Activated T-cell treated with anti-CD3 and anti-CD28 coated beads for 4 hours (primary cell): ENCODE measurements at places on chromosomes 6 and 20.
A peak's percentile ranks its signal among the peaks of the same experiment; 100 is the strongest.

- DNase-seq = no peak
These were observed 111.5 kb upstream of the RPS6KA2 start for GRCh38 chr6:166738386-166739116.

DNA sequence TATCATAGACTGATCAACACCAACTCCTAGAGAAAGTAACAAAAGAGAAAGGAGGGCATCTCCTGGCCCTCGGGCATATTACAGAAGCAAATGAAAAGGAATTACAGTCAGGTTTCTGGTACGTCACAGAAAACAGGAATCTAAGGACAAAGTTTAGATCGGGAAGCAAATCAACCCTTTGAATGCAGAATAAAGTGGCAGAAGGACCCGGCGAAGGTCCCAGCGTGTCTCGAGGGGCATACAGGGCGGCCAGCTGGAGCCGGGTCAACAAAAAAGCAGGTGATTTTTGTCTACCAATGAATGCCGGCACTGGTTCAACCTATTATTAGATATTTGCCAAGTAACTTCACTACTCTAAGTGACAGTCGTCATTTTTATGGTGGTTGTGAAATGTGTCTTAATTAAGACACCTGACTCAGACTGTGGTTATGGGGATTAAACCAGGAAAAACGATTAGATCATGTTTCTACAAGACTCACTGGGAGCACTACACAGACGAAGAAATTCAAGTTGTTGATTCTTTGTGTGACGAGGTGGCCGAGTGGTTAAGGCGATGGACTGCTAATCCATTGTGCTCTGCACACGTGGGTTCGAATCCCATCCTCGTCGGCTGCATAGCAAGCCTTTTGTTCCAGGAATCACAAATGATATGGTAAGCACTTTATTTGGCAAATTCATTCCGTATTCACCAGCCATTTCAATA is 12.4 kb upstream of the ZSCAN9 start:
- no peak for DNase-seq

DNA sequence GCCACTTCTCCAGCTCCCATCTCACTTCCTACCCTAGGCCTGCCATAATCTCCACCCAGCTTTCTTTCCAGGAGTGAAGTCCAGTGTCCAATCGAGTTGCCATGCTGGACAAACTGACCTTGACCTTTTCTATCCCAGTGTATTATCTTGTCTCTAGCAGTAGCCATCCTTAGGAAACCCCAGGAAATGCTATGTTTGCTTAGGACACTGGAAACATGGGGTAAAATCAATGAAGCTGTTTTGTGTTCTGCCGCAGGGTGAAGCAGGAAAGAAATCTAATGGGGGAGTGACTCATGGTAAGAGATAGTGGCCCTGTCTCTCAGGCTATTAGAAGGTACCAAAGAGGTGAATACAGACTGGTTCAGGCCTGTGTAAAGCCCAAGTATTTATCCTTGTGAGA is 1110.1 kb upstream of the FLRT3 start:
- DNase-seq = no peak

GRCh38 chr20:49483018-49483695 is 689 bp upstream of the KCNB1 start:
- DNase-seq = no peak

- DNase-seq = peak; percentile 35
These were observed 2.4 kb downstream of the MTCL3 start for GRCh38 chr6:127516662-127517273.

- DNase-seq = no peak
These were observed 101.9 kb upstream of the MOCS1 start for GRCh38 chr6:40036186-40036585.

- DNase-seq = no peak
These were observed 142.6 kb downstream of the CDH26 start for GRCh38 chr20:60100780-60101179.

DNA sequence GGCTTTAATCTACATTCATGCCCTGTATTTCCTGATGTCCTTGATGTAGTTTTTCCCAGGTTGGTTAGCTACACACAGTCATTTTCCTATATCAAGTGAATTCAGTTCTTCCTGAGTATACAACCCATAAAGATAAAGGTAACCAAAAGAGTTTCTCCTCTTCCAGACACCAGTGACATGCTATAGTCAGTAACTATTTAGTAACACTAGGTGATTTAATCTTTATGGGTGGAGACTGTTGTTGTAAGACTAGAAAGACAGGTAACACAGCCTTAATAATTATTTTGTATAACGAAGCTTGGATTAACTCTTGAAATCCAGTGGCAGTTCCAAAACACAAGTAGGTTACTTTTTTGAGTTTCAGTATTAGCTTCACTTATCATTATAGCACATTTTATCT is 17.6 kb downstream of the MCUR1 start:
- no peak for DNase-seq

- no peak for DNase-seq
These were observed 76.5 kb downstream of the ATP9A start for GRCh38 chr20:51691703-51692102.

GRCh38 chr6:128351255-128351514 is 169.2 kb downstream of the PTPRK start:
- DNase-seq = no peak

- DNase-seq = peak; percentile 11
These were observed 64.9 kb upstream of the BHLHE23 start for GRCh38 chr20:63071541-63072181.

DNA sequence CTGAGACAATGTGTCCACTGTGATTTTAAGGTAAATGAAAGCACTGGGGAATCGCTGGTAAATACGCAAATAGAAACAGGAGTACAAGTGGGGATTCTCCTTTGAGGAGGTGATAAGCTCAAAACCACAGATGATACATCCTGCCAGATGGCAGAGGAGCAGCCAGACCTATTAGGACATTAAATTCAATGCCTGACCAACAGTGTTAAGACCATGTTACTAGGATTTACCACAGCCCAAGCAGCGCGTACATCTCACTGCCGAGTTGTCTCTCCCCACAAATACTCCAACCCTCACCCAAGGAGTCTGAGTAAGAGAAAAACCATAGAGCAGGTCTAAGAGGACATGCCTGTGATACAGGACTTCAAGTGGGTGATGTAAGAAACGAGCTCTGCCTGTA is 68.9 kb upstream of the TULP1 start:
- no peak for DNase-seq

GRCh38 chr6:16031278-16031981 is 97.5 kb upstream of the MYLIP start:
- DNase-seq = no peak

GRCh38 chr20:19368351-19368750 is 155.9 kb downstream of the SLC24A3 start:
- DNase-seq = no peak

DNA sequence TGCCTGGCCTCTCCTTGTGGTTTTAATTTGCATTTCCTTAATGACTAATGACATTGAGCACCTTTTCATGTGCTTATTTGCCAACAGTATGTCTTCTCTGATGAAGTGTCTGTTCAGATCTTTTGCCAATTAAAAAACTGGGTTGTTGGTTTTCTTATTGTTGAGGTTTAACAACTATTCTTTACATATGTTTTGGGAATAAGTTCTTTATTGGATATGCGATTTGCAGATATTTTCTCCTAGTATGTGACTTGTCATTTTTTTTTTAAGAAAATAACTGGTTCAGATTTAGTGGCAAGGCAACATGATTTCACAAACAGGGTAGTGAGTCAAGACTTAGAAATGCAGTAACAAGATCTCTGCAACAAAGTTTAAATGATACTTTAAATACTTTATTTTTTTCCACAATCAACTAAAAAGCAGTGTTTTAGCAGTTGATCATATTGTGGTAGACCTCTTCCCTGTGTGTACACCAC is 67.8 kb downstream of the TIAM2 start:
- no peak for DNase-seq

GRCh38 chr6:44868335-44868668 is 459.8 kb upstream of the RUNX2 start:
- no peak for DNase-seq

- DNase-seq = no peak
These were observed 349.2 kb downstream of the ZFAND3 start for GRCh38 chr6:38168699-38169098.

- DNase-seq = no peak
These were observed 165.7 kb downstream of the SMOC2 start for GRCh38 chr6:168606722-168607121.

DNA sequence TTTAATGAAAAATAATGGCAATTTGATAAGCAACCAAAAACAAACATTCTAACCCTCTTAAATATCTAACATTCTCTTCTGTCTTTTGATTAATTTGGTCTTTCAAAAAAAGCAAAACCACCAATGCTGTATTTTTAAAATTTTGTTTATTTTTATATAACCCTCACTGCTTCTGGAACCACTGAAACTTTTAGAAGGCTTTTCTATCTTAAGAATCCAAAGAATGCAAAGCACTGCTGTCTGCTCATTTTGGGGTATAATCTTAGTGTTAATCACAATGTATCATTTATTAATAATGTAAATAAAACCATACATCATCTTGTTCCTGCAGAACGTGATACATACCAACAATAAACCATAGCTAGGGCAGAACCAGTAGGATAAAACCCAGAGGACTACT is 14.0 kb downstream of the STK38 start:
- no peak for DNase-seq

DNA sequence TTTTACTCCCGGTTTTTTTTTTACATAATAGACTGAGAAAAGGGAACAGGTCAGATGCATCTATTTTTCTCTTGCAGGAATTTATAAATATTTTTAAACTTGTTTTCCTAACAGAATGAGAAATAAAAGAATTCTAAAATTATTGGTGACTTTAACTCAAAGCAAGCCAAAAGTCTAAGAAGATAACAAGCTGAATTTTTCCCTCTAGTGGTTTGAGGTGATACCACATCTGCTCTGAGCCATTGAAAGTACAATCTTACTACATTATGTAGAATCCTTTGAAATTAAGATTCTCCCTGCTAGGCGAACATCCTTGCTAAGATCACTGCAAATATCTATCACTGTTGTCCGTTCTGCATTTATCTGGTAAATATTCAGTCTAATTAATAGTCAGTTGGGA is 10.7 kb upstream of the STMND1 start:
- no peak for DNase-seq

- no peak for DNase-seq
These were observed 465.8 kb downstream of the FRK start for GRCh38 chr6:115594891-115595290.

DNA sequence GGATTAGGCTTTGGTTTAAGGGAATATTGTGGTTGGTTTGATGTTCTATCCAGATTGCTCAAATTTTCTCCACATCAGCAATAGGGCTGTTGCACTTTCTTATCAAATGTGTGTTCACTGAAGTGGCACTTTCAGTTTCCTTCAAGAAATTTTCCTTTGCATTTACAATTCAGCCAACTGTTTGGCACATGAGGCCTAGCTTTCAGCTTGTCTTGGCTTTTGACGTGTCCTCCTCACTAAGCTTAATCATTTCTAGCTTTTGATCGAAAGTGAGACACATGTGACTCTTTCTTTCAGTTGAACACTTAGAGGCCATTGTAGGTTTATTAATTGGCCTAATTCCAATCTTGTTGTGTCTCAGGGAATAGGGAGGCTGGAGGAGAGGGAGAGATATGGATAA is 104.8 kb downstream of the FLRT3 start:
- DNase-seq = no peak

GRCh38 chr6:102488729-102489128 is 1095.2 kb downstream of the GRIK2 start:
- DNase-seq = no peak

DNA sequence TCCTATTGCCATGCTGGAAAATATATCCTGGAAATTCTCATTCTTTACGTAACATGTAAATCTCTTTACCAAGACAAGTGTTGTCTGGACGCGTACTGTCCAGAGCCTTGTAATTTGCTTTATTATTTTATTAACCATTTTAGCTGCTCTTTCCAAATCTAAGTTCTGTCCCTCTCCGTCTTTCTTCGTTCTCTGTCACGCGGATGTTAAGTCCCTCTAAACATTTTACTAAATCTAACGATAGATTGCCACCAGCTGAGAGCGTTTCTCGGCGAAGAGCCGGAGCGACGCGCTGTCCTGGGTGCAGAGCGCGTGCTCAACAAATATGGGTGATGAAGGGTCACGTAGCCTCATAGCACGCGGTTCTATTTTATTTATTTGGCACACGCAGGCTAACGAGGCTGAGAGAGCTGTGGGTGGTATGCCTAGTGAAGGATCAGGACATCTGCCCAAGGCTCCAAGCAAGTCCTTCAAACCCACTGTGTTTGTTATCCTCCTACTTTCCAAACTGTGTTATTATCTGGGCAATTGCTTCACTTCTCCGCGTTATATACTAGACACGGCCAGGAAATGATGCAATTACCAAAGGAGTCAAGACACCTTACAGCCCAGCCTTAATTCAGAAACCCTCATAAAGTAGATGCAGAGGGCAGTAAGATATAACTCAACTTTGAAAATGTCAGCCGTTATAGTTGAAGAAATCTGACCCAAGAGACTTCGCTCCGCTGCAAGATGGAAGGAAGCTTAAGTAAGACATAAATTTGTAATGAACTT is 10.0 kb upstream of the NCOA7 start:
- DNase-seq = peak; percentile 54

GRCh38 chr6:6711031-6711785 is 122.7 kb downstream of the LY86 start:
- DNase-seq = no peak

GRCh38 chr6:131379948-131380347 is 193.1 kb upstream of the ARG1 start:
- DNase-seq = no peak

DNA sequence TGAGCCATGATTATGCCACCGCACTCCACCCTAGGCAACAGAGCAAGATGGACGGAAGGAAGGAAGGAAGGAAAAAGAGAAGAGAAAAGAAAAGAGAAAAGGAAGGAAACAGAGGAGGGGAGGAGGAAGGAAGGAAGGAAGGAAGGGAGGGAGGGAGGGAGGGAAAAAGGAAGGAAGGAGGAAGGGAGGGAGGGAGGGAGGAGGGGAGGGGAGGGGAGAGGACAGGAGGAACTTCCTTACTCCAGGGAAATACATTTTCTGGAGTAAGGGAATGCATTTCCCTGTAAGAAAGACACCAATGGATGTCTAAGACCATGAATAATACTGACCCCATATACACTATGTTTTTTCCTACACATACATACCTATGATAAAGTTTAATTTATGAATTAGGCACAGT is 93.2 kb upstream of the NFATC2 start:
- no peak for DNase-seq

- no peak for DNase-seq
These were observed 62.2 kb downstream of the FILIP1 start for GRCh38 chr6:75431379-75431778.

GRCh38 chr6:167095888-167096287 is 27.0 kb upstream of the CCR6 start:
- DNase-seq = no peak

DNA sequence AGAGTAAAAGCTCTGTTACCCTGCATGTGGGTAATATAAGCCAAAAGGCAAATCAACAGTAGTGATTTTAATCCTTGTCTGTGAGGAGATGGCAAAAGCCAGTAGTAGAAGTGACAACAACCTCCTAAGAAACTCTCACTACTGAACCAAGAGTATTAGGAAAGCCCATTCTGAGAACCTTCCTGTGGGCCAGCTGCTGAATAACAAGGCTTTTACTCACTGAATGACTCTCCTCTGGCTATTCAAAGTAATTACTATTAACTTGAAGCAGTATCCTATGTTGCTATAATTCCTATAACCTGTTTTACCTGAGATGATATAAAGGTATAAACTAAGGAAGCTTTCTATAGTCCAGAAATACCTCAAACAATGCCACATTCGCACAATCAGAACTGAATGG is 55.1 kb downstream of the CHD6 start:
- no peak for DNase-seq

GRCh38 chr6:17218023-17218748 is 63.0 kb upstream of the RBM24 start:
- no peak for DNase-seq

- no peak for DNase-seq
These were observed 18.3 kb downstream of the VAPB start for GRCh38 chr20:58407201-58407873.
